NCI-H1092 (cell line): ENCODE measurements at places on chromosomes 5 and 9.

DNA sequence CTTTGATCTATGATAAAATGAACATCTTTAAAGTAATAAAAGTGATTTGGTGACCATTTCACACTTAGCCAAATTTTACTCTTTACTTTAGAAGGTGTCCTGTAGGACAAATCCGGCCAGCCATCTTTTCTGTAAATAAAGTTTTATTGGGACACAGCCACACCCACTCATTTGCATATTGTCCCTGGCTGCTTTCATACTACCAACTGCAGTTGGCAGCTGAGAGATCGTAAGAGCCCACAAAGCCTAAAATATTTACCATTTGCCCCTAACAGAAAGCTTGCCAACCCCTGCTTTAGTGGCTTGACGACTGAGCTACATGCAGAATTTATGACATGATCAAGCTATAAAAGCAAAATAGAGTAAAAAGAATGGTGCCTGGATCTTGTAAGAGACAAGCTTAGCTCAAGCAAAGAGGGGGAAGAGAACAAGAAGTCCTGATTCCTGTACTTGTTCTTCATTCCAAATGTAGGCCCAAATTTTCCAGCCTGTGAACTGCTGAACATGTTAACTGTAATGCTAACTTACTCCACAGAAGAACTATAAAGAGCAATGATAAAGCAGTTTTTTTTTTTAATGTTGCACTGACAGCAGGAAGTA, 7.4 kb upstream of the FBXO10 start:
- no peak for DNase-seq

DNA sequence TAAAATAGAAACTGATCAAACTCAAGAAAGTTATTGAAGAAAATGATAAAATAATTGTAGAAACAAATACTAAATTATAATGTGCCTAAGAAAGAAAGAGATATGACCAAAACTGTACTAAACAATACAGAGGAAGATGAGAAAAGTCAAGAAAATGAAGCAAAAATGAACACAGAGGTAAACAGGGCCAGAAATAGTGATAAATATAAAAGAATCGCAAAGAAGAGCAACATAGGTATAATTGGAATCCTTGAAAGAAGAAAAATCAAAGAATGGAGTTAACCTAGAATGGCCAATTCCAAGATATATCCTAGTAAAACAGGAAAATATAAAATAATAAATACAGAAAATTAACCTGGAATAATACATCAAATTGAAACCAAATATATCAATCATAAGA, 69.6 kb downstream of the CSF2 start:
- no peak for DNase-seq

- no peak for DNase-seq
These were observed 439.1 kb upstream of the KIF2A start for GRCh38 chr5:61866930-61867329.

GRCh38 chr5:127957183-127957582, 126.4 kb upstream of the SLC12A2 start:
- DNase-seq: no peak

DNA sequence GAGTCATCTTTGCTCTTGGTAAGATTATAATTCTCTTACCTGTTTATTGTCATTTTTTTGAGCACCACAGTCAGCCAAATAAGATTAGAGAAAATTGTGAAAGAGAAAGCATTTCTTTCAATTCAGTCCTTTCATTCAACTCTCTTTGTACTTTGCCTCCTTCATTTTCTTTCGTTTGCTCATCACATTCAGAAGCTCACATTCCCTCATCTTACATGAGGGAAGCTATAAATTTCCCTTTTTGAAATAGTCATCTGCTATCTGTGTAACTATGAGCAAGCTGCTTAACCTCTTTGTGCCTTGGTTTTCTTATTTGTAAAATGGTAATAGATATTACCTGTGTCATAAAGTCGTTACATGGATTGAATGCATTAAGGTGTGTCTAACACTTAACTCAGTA, 41.4 kb downstream of the PAM start:
- no peak for DNase-seq

- no peak for DNase-seq
These were observed 116.3 kb upstream of the SLC25A48 start for GRCh38 chr5:135718151-135718550.
